ENCODE measurements at places on chromosomes 3 and 15.

- DNase-seq, result no peak
These were observed 50.0 kb downstream of the RASGRP1 start for GRCh38 chr15:38514601-38515000.

- no peak for DNase-seq
These were observed 13.0 kb upstream of the ATP1B3 start for GRCh38 chr3:141863491-141863890.

DNA sequence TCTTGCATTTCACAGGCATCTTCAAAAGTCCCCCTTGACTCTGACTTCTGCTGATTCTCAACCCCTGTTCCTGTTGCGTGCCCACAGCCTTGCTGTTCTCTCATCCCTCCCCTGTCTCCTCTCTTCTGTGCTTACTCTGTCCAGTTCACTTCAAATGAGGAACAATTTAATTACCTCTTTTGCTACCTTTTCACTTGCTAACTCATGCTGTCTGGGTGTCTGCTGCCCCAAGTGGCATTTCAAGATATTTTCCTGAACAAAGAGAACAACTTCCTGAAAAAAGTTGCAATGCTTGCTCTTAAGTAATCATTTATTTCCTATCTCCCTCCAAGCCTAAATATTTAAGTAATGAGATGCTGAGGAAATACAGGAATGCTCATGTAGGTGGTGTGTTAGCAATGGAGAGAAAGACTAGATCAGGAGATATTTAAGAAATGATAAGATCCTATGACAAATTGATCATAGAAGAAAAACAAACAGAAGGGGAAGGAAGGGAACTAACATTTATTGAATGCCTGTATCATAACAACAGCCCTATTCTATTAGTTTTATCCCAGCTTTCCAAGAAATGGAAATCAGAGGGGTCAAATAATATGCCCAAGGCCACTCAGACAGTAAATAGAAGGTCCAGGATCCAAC lies 42.2 kb downstream of the SV2B start:
- DNase-seq, result no peak

GRCh38 chr3:5227812-5228211 lies 40.3 kb downstream of the EDEM1 start:
- no peak for DNase-seq

DNA sequence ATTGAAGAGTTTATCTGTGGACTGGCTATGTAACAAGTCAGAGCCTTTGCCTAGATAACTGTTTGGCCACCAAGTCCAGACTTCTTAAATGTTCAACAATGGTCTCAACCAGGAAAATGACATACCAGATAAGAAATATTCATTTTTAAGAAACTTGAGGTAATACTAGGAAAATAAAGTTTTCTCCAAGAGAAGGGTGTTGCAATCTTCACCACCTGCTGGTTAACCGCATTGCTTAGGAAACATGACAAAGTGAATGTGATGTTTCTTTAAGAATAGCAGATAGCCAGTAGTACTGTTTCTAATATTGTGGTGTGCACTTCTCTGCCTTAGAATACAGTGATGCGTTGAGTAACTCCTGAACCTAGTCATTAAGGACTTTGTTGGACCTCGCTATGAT lies 321.5 kb upstream of the CADM2 start:
- no peak for DNase-seq

DNA sequence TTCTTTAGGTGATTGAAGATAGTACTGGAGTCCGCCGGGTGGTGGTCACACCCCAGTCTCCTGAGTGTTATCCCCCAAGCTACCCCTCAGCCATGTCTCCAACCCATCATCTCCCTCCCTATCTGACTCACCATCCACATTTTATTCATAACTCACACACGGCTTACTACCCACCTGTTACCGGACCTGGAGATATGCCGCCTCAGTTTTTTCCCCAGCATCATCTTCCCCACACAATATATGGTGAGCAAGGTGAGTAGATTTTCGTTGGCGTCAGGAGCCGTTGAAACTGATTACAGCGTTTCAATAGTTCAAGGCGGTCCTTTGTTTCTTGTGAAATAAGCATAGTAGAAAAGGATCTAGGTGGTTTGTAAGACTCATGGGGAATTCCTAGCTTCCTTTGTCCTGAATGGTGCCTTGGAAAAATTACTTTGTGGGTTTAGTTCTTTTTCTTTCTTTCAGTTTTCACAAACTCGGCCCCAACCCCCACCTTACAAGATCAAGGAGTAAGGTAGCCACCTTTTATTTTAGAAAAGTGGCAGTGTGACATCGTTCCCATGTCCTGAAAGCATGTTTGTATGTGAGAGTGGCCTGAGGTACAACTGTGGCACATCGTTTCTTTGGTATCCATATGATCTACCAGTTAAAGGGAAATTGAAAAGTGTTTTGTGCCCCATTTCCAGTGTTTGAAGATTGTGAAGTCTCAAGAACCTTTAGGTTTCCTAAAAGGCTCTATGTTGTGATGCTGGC lies 200.6 kb downstream of the GHSR start:
- no peak for DNase-seq

DNA sequence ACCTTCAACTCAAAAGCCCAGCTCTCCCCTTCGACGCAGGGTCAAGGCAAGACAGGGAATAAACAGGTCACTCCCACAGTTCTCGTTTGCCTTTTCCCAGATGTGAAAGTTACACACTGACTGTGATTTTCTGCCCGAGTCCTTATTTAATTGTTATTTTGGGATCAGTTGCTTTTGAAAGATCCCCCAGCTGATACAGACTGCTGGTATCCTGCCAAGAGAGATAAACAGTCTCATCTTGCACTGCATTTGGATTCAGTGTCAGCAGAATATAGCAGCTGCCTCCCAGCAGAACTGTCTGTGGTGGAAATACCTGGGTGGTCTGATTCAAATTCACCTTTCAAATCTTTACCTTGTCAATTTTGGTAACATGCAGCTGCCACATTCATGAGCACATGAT lies 56.0 kb upstream of the FAM3D start:
- no peak for DNase-seq

DNA sequence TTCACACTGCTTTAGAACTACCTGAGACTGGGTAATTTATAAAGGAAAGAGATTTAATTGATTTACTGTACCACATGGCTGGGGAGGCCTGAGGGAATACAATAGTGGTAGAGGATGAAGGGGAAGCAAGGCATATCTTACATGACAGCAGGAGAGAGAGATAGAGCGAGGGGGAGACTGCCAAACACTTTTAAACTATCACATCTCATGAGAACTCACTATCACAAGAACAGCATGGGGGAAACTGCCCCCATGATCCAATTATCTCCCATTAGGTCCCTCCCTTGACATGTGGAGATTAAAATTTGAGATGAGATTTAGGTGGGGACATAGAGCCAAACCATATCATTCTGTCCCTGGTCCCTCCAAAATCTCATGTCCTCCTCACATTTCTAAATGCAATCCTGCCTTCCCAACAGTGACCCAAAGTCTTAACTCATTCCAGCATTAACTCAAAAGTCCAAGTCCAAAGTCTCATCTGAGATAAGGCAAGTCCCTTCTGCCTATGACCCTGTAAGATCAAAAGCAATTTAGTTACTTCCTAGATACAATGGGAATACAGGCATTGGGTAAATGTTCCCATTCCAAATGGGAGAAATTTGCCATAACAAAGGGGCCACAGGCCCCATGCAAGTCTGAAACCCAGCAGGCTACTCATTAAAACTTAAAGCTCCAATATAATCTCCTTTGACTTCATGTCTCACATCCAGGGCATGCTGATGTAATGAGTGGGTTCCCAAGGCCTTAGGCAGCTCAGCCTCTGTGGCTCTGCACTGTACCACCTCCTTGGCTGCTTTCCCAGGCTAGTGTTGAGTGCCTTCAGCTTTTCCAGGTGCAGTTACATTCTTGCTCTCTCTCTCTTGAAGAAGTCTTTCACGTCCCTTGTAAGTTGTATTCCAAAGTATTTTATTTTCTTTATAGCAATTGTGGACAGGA lies 481.7 kb upstream of the TGFBR2 start:
- no peak for DNase-seq

DNA sequence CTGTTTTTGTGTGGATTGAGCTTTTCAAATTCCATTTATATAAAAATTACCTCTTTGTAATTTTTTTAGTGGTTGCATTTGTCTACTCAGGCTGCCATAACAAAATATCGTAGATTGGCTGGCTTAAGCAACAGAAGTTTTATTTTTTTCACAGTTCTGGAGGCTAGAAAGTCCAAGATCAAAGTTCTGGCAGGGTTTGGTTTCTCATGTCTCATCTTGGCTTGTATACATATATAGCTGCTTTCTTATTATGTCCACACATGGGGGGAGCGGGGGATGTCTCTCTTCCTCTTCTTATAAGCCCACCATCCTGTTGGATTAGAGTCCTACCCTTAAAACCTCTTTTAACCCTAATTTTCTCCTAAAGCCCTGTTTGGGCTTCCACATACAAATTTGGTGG lies 28.5 kb downstream of the MGA start:
- no peak for DNase-seq

DNA sequence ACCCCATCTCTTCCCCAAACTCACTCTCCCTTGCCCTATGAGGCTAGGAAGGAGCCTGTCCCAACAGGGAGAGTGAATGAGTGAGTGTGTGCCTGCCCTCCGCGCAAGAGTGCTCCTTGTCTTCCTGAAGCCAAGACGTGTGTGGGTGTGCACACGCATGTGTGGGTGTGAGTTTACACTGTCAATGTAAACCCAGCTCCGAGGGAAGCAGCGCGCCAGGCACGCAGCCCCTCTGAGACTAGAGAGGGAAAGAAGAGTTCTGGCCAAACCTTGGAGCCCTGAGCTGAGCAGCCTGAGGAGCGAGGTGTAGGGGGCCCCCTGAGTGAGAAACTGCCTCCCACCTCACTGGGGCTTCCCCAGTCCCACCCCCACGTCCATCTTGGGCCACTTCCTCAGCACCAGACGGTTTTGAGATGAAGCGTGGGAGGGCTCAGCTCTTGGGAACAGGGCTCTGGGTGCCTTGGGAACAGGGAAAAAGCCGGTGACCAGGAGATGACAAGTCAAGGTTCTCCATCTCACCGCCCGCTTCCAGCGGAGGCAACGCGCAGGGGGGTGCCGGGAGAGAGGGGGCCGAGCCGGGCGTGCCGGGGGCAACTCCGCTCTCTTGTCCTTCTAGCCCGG lies 5.1 kb downstream of the MECOM start:
- peak; percentile 49 for DNase-seq

DNA sequence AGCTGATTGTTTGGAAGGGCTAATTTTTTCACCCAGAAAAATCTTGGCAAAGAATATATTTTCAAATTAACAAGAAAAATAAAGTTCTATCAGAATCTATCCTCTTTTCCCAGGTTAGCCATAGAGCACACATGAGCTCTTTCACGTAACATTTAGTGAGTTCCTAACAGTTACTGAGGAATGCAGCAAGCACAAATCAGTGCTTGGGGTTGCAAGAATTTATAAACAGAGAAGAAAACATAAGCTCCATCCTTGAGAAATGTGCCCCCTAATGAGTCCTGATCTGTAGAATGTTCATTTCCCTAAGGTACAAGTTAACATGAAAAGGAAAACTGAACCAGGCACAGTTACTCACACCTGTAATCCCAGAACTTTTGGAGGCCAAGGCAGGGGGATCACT lies 13.9 kb downstream of the EOGT start:
- DNase-seq, result no peak

- no peak for DNase-seq
These were observed 94.9 kb downstream of the ANO10 start for GRCh38 chr3:43526956-43527355.

GRCh38 chr3:142563496-142563997 lies 15.0 kb downstream of the ATR start:
- DNase-seq, result no peak

DNA sequence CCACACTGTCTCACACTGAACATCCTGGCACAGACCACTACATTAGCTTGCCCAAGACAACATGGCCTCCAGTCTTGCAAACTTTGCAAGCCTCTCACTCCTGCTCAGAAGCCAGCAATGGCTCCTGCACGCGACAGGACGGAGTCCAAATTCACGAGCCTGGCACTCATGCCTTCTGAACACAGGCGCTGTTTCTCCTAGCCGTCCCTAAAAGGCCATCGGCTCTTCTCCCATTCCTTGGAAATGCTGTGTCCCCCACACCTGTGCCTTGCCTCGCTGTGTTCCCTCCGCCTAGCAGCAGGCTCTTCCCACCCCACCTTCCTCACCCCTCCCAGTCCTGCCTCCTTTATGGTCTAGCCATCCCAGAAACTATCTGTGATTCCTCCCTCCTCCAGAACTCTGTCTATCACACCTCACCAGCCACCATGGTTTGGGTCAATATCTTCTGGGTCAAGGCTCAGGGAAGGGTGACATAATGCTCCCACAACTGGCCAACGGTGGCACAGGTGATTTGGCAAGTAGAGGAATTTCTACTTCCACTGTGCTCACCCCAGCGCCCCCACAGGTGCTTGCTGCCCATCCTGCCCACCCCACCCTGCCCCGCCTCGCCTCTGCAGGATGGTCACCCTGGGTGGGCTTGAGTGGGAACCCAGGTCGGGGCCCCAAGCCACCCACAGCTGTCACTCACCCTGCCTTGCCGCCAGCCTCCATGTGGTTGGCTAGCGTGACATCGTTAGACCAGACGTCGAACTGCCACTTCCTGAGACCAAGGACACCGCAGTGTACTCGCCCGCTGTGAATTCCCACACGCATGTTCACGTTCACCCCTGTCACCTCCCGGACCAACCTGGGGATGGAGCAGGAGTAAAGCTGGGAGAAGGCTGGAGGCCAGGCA lies 120.7 kb downstream of the ADCY5 start:
- DNase-seq, result no peak

DNA sequence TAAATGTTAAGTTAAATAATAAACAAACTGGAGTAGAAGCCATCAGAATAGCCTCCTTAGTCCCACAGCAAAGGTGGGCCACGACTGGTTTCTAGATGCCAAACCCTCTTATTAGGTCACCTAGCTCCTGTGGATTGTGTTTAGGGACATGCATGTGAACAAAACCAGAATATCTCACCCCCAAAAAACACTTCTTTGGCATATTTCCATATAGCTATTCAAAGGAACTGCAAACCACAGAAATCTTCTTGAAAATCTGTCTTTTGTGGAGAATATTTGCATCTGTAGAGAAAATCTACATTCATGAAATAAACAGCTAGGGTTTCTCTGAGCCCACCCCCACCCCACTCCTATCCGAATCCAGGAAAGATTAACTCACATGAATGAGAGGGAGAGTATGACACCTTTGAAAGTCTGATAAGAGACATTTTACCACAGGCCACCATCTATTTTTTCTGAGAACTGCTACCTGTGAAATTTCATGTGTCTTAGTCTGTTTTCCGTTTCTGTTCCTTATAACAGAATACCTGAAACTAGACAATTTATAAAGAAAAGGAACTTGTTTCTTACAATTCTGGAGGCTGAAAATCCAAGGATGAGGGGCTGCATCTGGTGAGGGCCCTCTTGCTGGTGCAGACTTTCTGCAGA lies 159.4 kb downstream of the NEK10 start:
- no peak for DNase-seq

- DNase-seq, result no peak
These were observed 7.1 kb downstream of the COL8A1 start for GRCh38 chr3:99645277-99646106.

Data from activated CD8-positive, alpha-beta T cell treated with anti-CD3 and anti-CD28 coated beads for 36 hours (primary cell).